ENCODE measurements at places on chromosomes 2 and 18.
A peak's percentile ranks its signal among the peaks of the same experiment; 100 is the strongest.

GRCh38 chr18:51266773-51267172 lies 69.3 kb upstream of the MEX3C start:
- DNase-seq, result no peak

DNA sequence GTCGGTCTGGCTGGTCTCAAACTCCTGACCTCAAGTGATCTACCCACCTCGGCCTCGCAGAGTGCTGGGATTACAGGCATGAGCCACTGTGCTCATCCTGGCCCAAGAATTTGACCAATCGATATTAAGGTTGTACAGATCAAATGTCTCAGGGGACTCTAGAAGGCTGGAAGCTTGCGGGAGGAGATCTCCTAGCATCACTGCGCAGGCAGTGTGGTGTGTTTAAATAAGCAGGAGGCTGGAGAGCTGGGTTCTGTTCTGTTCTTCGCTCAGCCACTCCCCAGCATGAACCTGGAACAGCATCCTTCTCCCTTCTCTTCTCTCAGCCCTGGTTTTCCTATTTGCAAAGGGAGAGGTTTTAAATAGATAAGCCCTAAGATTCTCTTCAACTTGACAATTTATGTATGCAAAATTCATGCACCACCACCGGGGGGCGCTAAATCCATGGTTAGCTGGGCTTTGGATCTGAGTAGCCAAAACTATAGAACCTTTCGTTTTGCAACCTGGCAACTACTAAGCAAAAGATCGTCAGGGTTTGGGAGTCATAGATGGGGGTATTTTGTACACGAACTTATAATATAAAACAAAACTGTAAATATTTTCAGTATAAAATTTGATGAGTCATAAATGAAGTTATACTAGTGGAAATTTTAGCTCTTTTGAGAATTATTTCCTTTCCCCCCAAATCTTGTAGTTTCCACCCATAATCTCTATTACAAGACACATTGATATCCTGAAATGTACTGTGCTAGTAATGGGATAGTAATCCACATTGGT lies 60.6 kb downstream of the SLC16A14 start:
- peak; percentile 54 for DNase-seq

GRCh38 chr18:48678237-48679115 lies 139.6 kb downstream of the CTIF start:
- DNase-seq, result no peak

- DNase-seq, result no peak
These were observed 42.4 kb upstream of the DDX18 start for GRCh38 chr2:117771969-117772630.

DNA sequence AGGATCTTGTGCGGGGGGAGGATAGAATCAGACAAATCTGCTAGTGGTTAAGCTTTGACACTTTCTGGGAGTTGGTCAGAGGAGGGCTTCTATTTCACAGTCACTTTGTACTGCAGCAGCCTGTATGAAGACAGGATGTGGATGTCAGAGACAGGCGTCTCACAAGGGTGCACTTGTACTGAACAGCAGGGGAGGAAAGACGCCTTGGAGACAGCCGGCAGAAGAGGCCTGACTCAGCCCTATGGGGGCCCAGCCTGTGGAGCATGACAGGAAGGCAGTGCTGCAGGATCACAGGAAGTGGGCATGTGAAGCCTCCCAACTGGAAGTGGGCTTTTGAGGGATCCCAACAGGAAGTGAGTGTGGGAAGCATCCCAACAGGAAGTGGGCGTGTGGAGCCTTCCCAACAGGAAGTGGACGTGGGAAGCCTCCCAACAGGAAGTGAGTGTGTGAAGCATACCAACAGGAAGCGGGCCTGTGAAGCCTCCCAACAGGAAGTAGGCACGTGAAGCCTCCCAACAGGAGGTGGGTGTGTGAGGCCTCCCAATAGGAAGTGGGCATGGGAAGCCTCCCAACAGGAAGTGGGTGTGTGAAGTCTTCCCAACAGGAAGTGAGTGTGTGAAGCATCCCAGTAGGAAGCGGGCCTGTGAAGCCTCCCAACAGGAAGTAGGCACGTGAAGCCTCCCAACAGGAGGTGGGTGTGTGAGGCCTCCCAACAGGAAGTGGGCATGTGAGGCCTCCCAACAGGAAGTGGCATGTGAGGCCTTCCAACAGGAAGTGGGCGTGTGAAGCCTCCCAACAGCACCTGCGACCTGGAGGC lies 212.3 kb downstream of the SNTG2 start:
- no peak for DNase-seq

DNA sequence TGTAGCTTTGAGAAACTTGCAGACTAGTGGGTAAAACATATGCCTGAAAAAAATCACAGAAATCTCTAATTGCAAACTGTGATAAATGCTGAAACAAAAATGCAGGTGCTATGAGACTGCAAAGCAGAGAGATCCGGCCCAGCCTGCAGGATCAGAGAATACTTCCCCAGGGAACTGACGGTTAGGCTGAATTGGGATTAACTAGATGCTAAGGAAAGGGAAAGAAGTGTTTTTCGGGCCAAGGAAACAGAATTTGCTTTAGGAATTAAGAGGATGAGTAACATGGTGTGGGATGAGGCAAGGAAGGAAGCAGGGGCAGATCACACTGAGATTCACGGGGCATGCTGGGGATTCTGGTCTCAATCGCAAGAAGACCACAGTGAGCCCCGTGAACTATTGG lies 71.5 kb downstream of the OSBPL6 start:
- DNase-seq, result no peak

DNA sequence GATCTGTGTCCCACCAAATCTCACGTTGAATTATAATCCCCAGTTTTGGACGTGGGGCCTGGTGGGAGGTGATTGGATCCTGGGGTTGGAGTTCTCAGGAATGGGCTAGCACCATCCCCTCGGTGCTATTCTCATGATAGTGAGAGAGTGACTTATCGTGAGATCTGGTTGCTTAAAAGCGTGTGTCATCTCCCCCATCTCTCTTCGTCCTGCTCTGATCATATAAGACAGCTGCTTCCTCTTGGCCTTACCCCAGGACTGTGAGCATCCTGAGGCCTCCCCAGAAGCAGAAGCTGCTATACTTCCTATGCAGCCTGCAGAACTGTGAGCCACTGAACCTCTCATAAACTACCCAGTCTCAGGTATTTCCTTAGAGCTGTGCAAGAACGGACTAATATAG lies 163.7 kb upstream of the NDUFV2 start:
- no peak for DNase-seq

- no peak for DNase-seq
These were observed 59.1 kb upstream of the TMEM178A start for GRCh38 chr2:39606585-39606984.

DNA sequence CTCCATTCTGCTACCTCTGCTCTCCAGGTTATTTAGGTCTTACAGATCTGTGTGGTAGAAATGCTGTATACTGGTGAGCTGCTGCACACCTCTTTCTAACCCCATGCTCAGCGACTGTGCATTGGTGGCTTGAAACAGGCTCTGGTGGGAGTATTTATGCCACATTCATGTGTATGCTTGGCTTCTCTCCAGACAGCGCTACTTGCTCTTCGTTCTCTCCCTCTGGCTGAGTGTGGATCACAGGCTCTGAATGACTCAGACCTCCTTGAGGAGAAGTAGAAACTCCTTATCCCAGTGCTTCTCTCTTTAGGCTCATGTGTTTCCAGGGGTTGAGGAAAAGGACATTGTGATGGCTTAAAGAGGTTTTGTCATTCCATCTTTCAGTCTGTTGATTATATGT lies 54.9 kb downstream of the FHOD3 start:
- DNase-seq, result no peak

DNA sequence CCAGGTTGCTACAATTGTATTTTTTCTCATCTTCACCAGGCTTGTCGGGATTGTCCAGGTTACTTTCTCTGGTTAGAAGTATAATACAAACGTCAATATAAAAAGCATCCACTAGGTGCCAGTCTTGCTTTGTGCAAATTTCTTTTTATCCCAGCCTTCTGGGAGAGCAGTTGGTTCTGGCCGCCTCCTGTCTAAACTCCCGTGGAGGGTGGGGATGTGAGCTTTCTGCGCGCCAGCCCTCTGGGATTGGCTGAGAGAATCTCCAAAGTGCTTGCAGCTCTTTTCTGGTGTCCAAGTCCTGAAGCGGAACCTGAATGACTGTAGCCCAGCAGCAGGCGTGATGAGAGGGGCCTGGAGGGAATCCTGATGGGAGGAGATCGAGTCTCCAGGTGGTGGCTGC lies 22.4 kb upstream of the TOGARAM2 start:
- peak; percentile 49 for DNase-seq

GRCh38 chr2:59868981-59869380 lies 684.5 kb downstream of the BCL11A start:
- DNase-seq, result no peak

- no peak for DNase-seq
These were observed 49.3 kb downstream of the MTERF4 start for GRCh38 chr2:241052677-241053360.

DNA sequence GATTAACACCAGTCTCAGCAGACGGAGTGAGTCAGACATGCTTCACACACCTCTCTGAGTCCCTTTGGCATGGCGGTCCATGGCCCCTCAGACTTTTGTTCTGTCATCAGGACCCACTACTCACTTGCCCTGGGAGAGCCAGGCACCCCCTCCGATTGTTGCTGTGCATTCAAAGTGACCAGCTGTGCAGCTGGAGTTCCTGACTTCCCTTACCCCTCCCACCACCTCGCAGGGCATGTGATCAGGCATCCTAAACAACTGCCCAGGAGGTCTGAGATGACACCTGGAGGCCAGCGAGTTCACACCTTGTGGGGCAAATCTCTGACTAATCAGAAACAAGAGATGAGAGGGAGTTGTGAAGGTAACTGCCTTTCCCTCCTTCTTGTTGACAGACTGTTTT lies 35.3 kb upstream of the HDAC4 start:
- DNase-seq, result no peak

GRCh38 chr2:28929581-28929980 lies 35.1 kb downstream of the WDR43 start:
- no peak for DNase-seq

GRCh38 chr2:110819711-110820110 lies 87.3 kb downstream of the ACOXL start:
- no peak for DNase-seq

DNA sequence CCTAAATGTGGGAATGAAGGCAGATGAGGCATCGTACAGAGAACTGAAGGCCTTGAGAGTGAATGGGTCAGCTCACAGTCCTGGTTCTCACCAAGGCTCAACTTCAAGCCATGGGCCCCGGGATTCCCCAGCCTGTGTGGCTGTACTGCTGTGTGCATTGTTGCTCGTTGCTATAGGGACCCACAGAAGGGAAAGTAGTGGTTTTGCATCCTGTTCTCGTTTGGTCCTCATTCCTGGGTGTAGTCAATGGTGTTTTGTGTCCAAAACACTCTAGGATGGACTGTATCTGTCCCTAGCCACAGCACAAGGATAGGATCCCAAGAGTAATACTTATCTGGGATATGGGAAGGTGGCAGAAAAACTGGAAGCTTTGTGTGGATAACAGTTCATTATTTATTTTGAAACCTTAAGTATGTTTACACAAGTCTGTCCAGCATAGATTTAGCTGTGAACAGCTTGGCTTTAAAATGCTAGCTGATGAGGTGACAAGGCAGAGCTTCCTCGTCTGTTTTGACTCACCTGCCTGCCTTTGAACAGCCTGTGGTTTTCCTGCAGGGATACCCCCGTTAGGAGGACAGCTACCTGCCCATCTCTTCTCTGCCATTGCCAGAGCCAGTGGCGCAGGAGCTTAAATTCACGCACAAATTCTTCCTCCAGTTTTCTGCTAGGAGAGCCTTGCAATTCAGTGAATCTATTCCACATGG lies 85.0 kb downstream of the WDSUB1 start:
- DNase-seq, result no peak

DNA sequence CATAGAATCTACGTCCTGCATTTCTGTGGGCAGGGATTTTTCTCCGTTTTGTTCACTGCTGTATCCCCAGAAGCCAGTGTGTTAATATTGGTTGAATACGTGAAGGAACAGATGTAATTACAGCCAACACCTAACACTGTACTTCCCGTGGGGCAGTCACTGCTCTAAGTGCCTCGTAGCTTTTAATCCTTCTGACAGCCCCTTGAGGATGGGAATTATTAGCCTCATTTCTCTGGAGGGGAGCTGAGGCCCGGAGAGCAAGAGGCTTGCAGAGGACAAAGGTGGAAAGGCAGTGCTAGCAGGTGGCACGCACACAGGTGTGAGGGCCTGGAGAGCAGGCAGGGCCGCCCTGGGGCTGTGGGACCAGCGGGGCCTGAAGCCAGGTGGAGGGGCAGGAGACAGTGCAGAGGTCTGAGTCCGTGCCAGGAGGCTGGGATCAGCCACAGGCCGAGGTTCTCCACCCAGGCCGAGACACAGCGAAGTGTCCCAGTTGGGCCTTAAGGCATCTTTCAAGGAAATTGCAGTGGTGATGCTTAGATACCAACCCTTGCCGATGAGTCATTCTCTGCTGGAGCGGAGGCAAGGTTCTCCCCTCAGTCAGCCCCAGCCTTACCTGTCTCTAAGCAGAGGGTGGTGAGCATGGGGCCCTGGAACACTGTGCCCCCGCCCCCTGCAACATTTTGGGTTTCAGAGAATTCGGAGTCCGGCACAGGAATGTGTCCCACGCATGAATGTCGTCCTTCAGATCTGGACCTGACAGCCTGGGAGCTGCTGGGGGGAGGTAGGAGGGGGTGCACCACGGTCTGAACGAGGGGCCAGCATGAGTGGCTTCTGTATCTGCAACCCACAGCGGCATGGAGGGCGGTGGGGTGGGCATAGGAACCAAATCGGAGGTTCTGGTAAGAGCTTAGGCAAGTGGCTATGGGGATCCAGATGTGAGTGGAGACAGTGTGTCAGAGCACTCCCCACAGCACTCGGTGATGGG lies 122.6 kb downstream of the GBX2 start:
- DNase-seq, result no peak

DNA sequence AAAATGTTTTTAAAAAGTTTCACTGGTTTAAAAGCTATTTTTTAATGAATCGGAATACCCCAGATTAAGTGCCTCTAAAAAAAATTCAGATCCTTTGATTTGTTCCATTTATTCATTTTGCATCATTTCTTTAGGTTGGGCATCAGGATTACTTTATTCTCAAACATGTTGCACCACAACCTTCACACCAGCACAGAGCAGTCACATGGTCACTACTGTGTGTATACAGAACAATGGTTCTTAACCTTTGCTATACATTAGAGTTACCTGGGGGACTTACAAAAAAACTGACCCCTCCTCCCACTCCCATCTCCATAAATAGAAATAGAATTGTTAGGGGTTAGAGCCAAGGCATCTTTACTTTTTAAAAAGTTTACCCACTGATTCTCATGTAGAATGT lies 218.2 kb downstream of the AGPS start:
- DNase-seq, result no peak

- no peak for DNase-seq
These were observed 15.5 kb downstream of the RPIA start for GRCh38 chr2:88707003-88707402.

DNA sequence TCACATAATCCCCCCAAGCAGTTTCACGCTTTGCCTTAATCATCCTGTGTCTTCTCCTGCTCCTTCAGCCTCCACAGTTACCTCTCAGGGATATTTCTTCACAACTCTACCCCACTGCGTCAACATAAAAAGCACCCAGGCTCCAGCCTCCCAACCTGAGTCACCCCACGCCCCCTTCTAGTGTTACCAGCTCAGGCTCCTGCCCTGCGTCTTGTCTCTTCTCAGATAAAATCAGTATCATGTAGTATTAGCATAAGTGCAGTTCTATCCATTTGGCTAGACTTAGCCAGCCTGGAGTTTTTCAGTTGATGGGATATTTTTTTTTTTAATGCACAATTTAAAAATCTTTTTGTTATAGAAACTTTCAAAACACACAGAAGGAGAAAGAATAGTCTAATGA lies 9.6 kb upstream of the PELI1 start:
- no peak for DNase-seq

GRCh38 chr2:47178341-47178740 lies 23.2 kb upstream of the STPG4 start:
- DNase-seq, result no peak

GRCh38 chr2:71864085-71864484 lies 283.6 kb downstream of the CYP26B1 start:
- DNase-seq, result no peak

GRCh38 chr2:119516121-119516520 lies 8.2 kb downstream of the SCTR start:
- DNase-seq, result no peak

Data from left hindlimb (tissue), 1 donor.